ENCODE measurements at places on chromosomes 12 and 14.

DNA sequence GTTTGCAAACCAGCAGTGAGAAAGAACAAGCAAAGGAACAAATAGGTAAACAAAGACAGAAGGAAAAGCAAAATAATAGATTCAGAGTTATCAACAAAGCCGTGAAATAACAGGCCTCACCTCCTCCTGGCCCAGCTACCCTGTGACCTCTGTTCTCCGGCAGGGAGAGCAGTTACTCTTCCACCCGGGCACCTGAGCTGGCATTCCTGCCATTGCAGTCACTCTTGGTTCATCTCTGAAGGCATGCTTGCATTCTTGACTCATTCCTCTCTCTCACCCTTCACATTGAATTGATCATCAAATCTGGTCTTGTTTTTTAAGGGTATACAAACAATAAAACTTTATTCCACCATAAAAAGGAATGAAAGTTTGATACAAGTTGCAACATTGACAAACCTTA lies 95.1 kb downstream of the TTC8 start:
- no peak for DNase-seq

DNA sequence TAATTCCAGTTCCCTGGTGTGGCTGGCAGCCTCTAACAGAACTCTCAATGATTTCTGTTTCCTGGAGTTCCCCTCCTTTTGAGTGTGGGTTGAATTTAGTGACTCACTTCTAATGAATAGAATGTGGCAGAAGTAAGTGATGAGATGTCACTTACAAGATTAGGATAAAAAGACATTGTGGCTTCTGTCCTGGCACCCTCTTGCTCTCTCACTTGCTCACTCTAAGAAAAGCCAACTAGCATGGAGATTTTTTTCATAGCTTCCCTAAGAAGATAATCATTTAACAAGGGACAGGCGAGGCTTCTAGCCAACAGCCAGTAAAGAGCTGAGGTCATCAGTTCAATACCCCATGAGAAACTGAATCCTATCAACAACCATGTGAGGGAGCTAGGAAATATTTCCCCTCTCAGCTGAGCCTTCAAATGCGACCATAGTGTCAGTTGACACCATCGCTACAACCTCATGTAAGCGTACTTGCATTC lies 156.7 kb downstream of the TMTC3 start:
- DNase-seq, result no peak

DNA sequence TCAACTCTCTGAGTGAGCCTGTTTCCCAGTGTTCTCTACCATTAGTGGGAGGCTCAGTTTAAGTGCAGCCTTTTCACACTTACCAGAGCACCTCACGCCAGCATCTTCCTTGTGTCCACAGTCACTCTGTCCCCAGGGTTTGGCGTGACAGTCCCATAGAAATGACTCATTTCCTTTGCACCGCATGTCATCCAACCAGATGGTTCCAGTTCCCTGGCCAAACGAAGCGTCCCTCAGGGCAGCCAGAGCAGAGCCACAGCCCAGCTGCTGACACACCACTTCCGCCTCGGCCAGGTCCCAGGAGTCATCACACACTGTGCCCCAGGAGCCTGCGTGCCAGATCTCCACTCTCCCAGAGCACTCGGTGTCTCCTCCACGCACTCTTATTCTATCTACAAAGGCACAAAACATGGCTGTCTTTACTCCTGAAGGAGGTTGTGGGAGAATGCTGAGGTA lies 65.4 kb downstream of the ACSM4 start:
- no peak for DNase-seq

- no peak for DNase-seq
Measured at GRCh38 chr14:42293180-42293579, 686.5 kb downstream of the LRFN5 start.

- DNase-seq, result no peak
Measured at GRCh38 chr12:2999265-2999841, 40.2 kb downstream of the TEAD4 start.

GRCh38 chr14:99186956-99187690 lies 84.9 kb downstream of the BCL11B start:
- no peak for DNase-seq

- no peak for DNase-seq
Measured at GRCh38 chr14:69247676-69248440, 12.1 kb upstream of the GALNT16 start.

- no peak for DNase-seq
Measured at GRCh38 chr14:95134304-95134933, 22.9 kb downstream of the DICER1 start.

DNA sequence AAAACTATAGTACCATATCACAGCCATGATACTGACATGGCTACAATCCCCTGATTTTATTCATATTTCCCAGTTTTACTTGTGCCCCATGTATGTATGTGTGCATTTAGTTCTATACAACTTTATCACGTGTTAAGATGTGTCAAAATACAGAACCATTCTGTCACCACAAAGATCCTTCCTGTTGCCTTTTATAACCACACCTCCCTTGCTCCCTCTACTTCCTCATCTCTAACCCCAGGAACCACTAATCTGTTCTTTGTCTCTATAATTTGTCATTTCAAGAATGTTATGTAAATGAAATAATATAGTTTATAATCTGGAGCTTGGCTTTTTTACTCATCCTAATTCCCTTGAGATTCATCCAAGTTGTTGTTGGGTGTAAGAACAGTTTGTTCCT lies 358.4 kb downstream of the DPF3 start:
- no peak for DNase-seq

DNA sequence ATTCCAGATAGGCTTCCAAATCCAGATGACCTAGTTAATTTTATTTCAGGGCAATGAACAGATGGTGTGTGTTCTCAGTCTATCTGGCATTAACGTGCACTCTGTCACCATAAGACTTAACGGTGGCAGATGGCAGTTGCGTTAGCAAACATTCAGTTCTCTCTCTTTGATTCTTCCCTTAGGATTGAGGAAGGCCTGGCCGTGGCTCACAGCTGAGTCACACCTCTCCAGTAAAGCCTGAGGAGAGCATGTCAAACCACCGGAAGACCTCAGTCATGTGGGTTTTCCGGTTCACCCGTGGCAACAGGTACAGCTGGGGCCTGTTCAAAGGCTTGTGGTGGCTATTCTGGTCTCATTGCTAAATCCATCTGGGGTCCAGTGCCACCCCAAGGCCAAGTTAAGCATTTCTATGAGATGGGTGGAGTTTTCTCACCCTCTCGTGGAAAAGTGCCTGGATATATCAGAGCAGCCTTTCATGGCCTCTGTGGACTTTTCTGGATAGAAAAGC lies 545.1 kb upstream of the ATP2B1 start:
- DNase-seq, result no peak

DNA sequence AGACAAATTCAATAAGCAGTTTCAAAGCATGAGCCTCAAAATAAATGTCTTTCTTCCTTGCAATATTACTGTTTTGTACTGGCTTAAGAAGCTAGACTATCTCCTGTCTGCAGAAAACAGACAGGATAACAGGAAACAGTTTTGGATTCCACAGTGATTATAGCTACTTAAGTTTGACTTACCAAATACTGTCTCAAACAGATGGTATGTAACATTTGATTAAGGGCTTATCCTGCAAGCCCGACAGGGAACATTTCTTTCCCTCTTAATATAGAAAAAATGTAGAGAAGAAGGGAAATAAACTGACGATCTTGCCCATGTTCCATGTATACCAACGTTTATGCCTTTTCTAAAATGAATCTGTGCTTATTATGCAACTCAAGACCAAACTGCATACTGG lies 179.9 kb upstream of the EEA1 start:
- no peak for DNase-seq

GRCh38 chr12:21839776-21840175 lies 65.3 kb upstream of the KCNJ8 start:
- no peak for DNase-seq

DNA sequence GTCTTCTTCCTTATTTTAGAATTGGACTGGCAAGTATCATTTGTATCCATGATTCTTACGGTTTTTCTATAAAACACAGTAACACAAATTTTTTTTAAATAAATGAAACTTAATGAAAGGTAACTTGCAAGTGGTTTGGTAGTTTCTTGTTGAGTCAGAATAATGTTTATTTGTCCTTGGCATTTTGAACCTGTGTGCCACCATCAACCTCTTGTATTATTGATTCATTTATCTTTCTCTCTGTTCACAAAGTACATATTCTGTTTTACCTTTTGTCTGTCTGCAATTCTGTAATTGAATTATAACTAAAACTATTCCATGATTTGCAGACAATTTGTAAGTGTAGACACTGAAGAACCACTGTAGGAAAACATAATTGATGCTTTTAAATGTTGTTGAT lies 54.7 kb downstream of the MIPOL1 start:
- no peak for DNase-seq

- no peak for DNase-seq
Measured at GRCh38 chr12:14416658-14417057, 51.2 kb downstream of the ATF7IP start.

- DNase-seq, result no peak
Measured at GRCh38 chr12:94089891-94090290, 58.5 kb upstream of the PLXNC1 start.

DNA sequence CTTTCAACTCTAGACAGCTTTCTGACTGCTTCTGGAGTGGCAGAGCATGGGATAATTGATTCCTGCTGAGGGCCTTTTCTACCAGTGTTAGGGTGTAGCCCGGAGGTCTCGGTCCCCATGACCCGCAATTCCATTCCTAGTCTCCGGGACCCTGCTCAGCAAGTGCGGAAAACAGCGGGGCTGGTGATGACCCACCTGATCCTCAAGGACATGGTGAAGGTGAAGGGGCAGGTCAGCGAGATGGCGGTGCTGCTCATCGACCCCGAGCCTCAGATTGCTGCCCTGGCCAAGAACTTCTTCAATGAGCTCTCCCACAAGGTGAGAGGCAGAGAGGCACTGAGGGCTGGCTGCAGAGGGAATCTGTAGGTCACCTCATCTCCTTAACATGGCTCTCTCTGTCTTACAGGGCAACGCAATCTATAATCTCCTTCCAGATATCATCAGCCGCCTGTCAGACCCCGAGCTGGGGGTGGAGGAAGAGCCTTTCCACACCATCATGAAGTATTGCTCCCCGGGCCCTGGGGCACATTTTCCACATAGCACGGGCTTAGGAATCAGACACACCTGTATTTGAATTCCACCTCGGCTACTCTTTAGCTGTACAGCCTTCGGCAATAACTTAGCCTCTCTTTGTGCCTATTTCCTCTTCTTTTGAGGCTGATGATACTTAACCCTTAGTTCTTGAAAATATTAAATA lies 5.6 kb upstream of the GAPDH start:
- DNase-seq, result no peak

DNA sequence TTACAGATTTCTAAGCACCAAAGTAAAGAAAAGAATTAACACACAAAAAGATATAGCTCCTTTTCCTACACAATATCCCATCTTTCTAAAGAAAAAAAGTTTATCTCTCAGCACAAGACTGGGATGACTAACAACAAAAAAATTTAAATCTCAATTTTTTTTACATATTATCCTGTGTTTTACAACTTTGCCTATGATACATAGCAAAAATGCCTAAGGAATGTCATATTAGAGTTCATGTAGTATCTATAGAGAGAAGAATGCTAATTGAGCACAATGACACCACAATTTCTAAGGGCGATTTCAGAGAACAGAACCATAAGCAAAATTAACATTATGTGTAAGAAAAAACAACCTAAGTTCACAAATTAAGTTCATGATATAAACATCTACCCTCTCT lies 16.3 kb downstream of the C2CD5 start:
- DNase-seq, result no peak

- DNase-seq, result no peak
Measured at GRCh38 chr12:53239643-53240258, 7.7 kb upstream of the RARG start.

DNA sequence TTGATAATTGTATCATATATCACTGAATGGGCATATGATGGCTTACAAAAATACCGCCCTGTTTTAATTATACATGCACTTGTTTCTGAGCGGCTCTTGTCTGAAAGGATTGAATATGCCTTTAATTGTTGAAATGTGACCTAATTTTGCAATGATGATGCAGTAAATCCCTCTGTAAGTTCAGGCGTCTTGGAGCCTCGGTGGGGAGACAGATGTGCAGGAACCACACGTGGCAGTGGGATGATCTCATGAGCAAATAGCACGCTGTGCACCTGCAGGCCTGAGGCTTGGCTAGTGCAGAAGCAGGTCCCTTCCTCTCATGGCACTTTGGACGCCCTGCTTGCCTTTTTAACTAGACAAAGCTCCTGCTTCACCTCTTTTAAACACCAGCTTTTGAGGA lies 49.3 kb upstream of the ASPG start:
- no peak for DNase-seq

GRCh38 chr12:71725011-71725410 lies 29.7 kb upstream of the RAB21 start:
- DNase-seq, result no peak

DNA sequence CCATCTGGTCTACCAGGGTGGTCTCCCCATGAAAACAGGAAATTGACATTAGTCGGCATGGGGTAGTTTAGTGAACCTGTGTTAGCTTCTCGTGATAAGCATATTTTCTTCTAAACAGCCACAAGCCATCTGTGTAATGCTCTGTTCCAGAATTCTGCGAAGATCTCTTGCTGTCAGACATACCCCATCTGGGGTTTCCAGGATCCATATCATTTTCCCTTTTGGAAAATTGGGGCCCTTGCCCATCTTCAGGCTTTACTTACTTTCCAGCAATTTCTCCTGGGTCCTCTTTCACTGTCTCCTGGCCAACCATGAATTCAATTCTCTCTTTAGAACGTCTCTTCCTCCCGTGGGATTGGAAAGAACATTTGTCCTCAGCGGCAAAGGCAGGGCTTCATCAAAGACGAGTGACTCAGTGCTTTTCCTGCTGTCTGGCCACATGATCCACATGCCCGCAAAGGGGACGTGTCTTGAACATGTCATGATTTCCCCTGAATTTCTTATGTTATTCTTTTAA lies 21.4 kb upstream of the NCOR2 start:
- DNase-seq, result no peak

DNA sequence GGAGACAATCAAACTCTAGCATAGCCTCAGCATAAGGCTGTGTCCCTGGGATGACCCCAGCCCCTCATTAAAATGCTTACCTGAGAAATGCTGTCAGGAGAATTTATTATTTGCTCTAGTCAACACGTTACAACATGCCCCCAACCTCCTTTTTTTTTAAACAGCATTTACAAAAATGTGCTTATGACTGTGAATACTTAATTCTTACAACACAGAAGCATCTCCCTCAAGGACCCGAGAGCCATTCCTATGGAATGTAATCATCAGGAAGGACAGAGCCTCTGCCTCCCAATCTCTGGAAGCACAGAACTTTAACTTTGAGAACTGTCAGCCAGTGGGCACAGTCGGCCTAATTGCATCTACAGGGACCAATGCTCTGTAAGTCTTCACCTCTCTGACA lies 136.6 kb upstream of the OVCH1 start:
- DNase-seq, result no peak

GRCh38 chr12:13033476-13033875 lies 10.7 kb upstream of the FAM234B start:
- no peak for DNase-seq

DNA sequence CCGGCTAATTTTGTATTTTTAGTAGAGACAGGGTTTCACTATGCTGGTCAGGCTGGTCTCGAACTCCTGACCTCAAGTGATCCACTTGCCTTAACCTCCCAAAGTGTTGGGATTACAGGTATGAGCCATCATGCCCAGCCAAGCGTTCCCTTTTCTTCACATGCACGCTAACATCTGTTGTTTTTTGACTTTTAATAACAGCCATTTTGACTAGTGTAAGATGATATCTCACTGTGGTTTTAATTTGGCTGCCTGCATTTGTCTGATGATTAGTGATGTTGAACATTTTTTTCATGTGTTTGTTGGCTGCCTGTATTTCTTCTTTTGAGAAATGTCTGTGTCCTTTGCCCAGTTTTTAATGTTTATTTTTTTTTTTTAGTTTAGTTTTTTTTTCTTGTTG lies 10.2 kb upstream of the YARS2 start:
- peak; percentile 40 for DNase-seq

- no peak for DNase-seq
Measured at GRCh38 chr12:73421832-73422231, 1115.8 kb upstream of the ATXN7L3B start.

All from NCI-H2107 (cell line).